ENCODE measurements at places on chromosomes 7 and 10. TPM values are rescaled to one million over a fixed set of nuclear protein-coding genes. Genes with fewer than 3 reads are reported as not detected.

DNA sequence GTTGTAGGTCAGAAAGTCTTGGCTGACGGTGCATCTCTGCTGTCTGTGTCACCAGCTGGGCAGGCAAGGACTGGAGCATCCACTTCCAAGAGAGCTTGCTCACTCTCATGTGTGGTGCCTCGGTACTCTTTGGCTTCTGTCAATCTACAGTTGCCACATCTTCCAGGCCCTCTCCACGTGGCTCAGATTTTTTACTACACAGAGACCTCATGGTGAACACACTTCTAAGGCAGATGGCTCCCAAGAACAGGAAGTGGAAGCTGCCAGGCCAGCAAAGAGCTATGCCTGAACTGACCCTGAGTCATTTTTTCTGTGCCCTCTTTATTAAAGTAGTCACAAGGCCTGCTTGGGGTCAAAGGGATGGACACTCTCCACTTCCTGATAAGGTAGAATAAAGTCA, 351.5 kb upstream of the AUTS2 start:
- DNase-seq, result no peak
- H3K4me3 ChIP-seq, result no peak overlapping the region
- H3K27me3 ChIP-seq, result no peaks in the 10 kb centered on the region
- H3K4me1 ChIP-seq, result peaks cover 8% of the 10 kb centered on the region
- no peak overlapping the region for H3K27ac ChIP-seq

- DNase-seq, result peak; percentile 53
- peaks cover 29% of the 10 kb centered on the region for H3K4me1 ChIP-seq
- no peaks in the 10 kb centered on the region for H3K36me3 ChIP-seq
- no peaks in the 10 kb centered on the region for H3K27me3 ChIP-seq
- peak overlapping the region; percentile 59 for H3K4me3 ChIP-seq
Measured at GRCh38 chr7:131109759-131110296, 217.8 kb upstream of the MKLN1 start.

DNA sequence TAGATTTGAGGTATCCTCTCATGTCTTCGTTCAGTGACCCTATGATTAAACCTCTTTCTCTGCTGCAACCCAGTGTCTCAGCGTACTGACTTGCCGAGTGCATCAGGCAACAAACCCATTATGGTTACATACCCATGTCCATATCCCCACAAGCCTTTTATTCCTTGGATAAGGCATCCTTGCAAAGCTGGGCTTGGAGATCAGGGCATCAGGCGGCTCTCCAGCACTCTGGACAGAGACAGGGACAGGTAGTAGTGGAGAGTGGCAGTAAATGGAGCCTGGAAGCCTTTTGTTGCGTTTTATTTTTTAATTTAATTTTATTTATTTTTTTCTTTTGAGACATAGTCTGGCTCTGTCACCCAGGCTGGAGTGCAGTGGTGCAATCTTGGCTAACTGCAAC, 32.0 kb upstream of the NPFFR1 start:
- no peaks in the 10 kb centered on the region for H3K4me1 ChIP-seq
- DNase-seq, result no peak
- H3K4me3 ChIP-seq, result no peak overlapping the region

FZD8 gene
- total RNA-seq, result 30.9 TPM

- peaks cover 1% of the 10 kb centered on the region for H3K36me3 ChIP-seq
- H3K27ac ChIP-seq, result peak overlapping the region; percentile 73
- DNase-seq, result peak; percentile 90
- no peak overlapping the region for H3K4me3 ChIP-seq
- peaks cover 7% of the 10 kb centered on the region for H3K4me1 ChIP-seq
Measured at GRCh38 chr10:32298075-32298812, 48.7 kb downstream of the EPC1 start.

DNA sequence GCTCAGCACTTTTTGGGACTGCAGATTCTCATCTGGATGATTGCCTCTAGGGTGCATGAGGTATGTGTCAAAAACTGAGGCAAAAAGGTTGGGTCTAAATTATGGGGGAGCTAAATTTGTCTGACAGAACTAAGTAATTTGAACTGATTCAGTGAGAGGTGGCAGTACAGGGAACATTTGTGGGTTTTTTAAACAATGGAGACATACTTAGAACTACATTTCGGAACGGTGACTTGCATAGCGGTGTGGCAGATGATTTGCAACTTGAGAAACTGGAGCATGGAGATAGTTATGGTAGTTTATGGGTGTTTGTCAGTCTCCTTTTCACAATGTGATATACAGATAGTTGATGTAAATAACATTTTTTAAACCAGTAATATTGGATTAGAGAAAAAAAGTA, 14.6 kb downstream of the TBC1D12 start:
- H3K4me1 ChIP-seq, result no peaks in the 10 kb centered on the region
- H3K36me3 ChIP-seq, result no peaks in the 10 kb centered on the region
- H3K27ac ChIP-seq, result no peak overlapping the region
- no peak overlapping the region for H3K4me3 ChIP-seq

GRCh38 chr7:137454246-137454724, 110.8 kb upstream of the PTN start:
- peak; percentile 26 for DNase-seq
- no peaks in the 10 kb centered on the region for H3K36me3 ChIP-seq
- no peaks in the 10 kb centered on the region for H3K27me3 ChIP-seq
- H3K27ac ChIP-seq, result peak overlapping the region; percentile 5

- H3K27me3 ChIP-seq, result no peaks in the 10 kb centered on the region
- peak; percentile 87 for DNase-seq
- no peaks in the 10 kb centered on the region for H3K36me3 ChIP-seq
- no peak overlapping the region for H3K4me3 ChIP-seq
- H3K4me1 ChIP-seq, result peaks cover 2% of the 10 kb centered on the region
Measured at GRCh38 chr7:17094963-17095574, 203.4 kb upstream of the AHR start.

- no peaks in the 10 kb centered on the region for H3K27me3 ChIP-seq
- peak; percentile 73 for DNase-seq
- peak overlapping the region; percentile 24 for H3K4me3 ChIP-seq
- H3K36me3 ChIP-seq, result no peaks in the 10 kb centered on the region
- no peak overlapping the region for H3K27ac ChIP-seq
Measured at GRCh38 chr10:91883549-91884444, 25.5 kb downstream of the FGFBP3 start.

NOC3L gene
- total RNA-seq, result 20.2 TPM

INA gene
- 26.9 TPM for total RNA-seq

- H3K27ac ChIP-seq, result no peak overlapping the region
- H3K4me3 ChIP-seq, result no peak overlapping the region
- H3K4me1 ChIP-seq, result no peaks in the 10 kb centered on the region
- no peaks in the 10 kb centered on the region for H3K36me3 ChIP-seq
Measured at GRCh38 chr7:32952876-32953275, 4.4 kb upstream of the FKBP9 start.

- peaks cover 38% of the 10 kb centered on the region for H3K27me3 ChIP-seq
- H3K36me3 ChIP-seq, result no peaks in the 10 kb centered on the region
- no peak overlapping the region for H3K4me3 ChIP-seq
- no peak overlapping the region for H3K27ac ChIP-seq
Measured at GRCh38 chr10:78384049-78384431, 350.4 kb downstream of the RPS24 start.

DNA sequence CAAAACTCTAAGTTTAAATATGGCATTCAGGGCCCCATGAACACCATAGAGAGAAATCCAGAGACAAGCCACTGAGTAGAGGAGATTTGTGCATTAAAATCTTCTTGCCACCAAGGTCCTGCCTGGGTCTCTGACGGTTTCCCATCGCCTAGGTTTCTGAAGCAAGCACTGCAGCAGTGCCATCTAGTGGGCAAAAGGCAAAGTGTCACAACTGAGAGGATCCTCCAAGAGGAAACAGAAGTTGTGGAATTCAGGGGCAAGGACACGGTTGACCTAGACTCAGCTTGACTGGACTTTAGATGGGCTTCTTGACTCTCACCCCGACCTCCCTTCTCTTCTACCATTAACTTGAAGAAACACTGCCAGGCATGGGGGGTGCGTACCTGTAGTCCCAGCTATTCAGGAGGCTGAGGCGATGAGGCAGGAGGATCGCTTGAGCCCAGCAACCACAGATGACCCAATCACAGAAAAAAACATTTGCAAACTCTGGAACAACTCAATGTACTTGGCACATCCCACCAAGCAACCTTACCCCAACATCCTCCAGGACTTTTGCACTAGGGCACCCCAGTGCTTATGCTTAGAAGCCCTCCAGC, 604.1 kb downstream of the GALNT17 start:
- H3K4me1 ChIP-seq, result no peaks in the 10 kb centered on the region
- peak; percentile 22 for DNase-seq
- no peaks in the 10 kb centered on the region for H3K36me3 ChIP-seq
- H3K27ac ChIP-seq, result no peak overlapping the region
- peaks cover 2% of the 10 kb centered on the region for H3K27me3 ChIP-seq
- no peak overlapping the region for H3K4me3 ChIP-seq

- H3K27ac ChIP-seq, result peak overlapping the region; percentile 61
- peak; percentile 45 for DNase-seq
- peaks cover 19% of the 10 kb centered on the region for H3K4me1 ChIP-seq
Measured at GRCh38 chr10:96833220-96834001, 1.3 kb downstream of the LCOR start.

- DNase-seq, result peak; percentile 33
- H3K36me3 ChIP-seq, result peaks cover 30% of the 10 kb centered on the region
- H3K4me3 ChIP-seq, result no peak overlapping the region
- H3K4me1 ChIP-seq, result peaks cover 28% of the 10 kb centered on the region
Measured at GRCh38 chr10:103445767-103446567, 6.2 kb downstream of the CALHM2 start.

RNF148 gene
- total RNA-seq, result 0.50 TPM

- H3K4me3 ChIP-seq, result no peak overlapping the region
- H3K36me3 ChIP-seq, result no peaks in the 10 kb centered on the region
- H3K27me3 ChIP-seq, result no peaks in the 10 kb centered on the region
- H3K27ac ChIP-seq, result peak overlapping the region; percentile 95
Measured at GRCh38 chr10:119252051-119252465, 44.7 kb downstream of the GRK5 start.

DNA sequence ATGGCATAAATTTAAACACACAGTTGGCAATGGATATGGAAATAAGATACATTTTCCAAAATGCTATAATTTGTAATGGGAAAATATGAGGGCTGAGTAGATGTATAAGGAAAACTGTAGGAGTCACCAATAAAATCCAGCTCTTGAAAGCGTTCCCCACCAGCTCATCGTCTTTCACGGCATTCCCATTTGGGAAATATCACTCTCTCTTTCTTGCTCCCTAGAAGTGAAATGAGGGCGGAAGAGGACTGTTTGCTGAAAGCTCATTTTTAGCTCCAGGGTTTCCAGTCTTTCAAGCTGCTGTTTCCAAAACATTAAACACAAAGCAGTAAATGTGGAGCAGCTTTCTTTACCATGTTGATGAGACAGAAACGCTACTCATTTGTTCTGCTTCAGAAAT, 104.6 kb upstream of the SFMBT2 start:
- H3K36me3 ChIP-seq, result no peaks in the 10 kb centered on the region
- H3K4me3 ChIP-seq, result no peak overlapping the region
- no peak for DNase-seq

DNA sequence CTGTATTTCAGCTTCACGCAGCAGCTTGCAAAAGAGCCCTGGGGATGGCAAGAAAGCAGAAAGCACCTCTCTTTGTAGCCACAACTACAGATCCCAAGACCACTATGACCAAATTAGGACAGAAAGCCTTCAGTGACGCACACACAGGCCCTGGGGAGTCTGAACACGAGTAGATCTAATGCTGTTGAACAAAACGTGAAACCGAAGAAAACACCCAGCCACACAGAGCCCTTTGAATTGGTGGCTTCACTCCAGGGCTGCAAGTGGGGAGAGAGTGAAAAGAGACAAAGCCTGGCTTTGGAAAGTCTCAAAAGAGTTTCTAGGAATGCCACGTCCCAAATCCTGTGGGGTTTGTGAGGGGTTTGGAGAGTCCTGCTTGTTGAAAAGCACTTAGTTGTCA, 28.4 kb downstream of the PLXNA4 start:
- H3K27me3 ChIP-seq, result no peaks in the 10 kb centered on the region
- DNase-seq, result peak; percentile 22
- peak overlapping the region; percentile 50 for H3K27ac ChIP-seq
- peaks cover 23% of the 10 kb centered on the region for H3K4me1 ChIP-seq

- H3K36me3 ChIP-seq, result no peaks in the 10 kb centered on the region
- H3K27ac ChIP-seq, result peak overlapping the region; percentile 19
- peak; percentile 67 for DNase-seq
- H3K4me3 ChIP-seq, result peak overlapping the region; percentile 72
Measured at GRCh38 chr10:97332591-97333350, 1.8 kb downstream of the FRAT2 start.

DNA sequence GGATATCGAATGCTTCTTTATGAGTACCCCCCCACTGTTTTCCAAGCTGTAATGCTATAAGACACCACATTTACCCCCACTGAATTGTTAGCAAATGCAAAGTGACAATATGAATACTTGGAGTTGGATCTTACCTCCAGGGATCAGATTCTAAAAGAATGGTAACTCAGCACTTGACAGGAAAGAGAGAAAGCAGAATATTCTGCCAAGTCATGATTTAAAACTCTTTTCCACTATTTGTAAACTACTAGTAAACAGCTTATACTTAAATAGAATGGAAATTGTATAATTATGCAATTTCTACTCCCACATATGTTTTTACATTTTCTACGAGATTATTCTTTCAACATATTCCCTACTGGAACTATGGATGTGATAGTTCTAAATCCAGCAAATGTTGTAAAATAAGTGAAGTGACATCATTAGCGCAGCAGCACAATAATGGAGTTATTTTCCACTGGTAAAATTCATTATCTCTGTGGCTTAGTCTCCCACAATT, 56.0 kb upstream of the TFEC start:
- DNase-seq, result no peak
- H3K27me3 ChIP-seq, result no peaks in the 10 kb centered on the region
- no peak overlapping the region for H3K27ac ChIP-seq

ANKRD7 gene
- total RNA-seq, result 0.41 TPM

DNA sequence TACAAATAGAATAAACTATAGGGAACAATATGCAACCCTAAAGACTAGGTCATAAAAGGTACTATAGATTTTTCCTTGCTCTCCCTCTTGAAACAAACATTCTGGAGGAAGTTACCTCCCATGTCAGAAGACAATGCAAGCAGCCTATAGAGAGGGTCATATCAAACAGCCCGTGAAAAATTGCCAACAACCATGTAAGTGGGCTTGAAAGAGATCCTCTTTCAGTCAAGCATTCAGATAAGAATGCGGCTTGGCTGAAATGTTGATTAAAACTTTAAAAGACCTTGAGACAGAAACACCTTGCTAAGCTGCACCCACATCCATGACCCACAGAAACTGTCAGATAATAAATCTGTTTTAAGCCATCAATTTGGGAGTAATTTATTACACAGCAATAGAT, 526.6 kb upstream of the GHITM start:
- no peaks in the 10 kb centered on the region for H3K27me3 ChIP-seq
- H3K4me3 ChIP-seq, result no peak overlapping the region
- peaks cover 34% of the 10 kb centered on the region for H3K4me1 ChIP-seq
- peak; percentile 50 for DNase-seq
- peak overlapping the region; percentile 95 for H3K27ac ChIP-seq

- H3K27me3 ChIP-seq, result no peaks in the 10 kb centered on the region
- no peak for DNase-seq
- no peak overlapping the region for H3K27ac ChIP-seq
- H3K4me1 ChIP-seq, result peaks cover 4% of the 10 kb centered on the region
Measured at GRCh38 chr7:27068259-27068658, 27.5 kb downstream of the HOXA1 start.

GRCh38 chr7:95011995-95012394, 104.6 kb downstream of the PPP1R9A start:
- no peaks in the 10 kb centered on the region for H3K27me3 ChIP-seq
- H3K36me3 ChIP-seq, result no peaks in the 10 kb centered on the region
- peak; percentile 74 for DNase-seq
- peaks cover 14% of the 10 kb centered on the region for H3K4me1 ChIP-seq
- no peak overlapping the region for H3K4me3 ChIP-seq
- peak overlapping the region; percentile 68 for H3K27ac ChIP-seq

GRCh38 chr10:79129361-79129997, 60.7 kb downstream of the ZMIZ1 start:
- no peak overlapping the region for H3K4me3 ChIP-seq
- peak overlapping the region; percentile 57 for H3K27ac ChIP-seq
- H3K4me1 ChIP-seq, result peaks cover 61% of the 10 kb centered on the region
- DNase-seq, result peak; percentile 62
- no peaks in the 10 kb centered on the region for H3K27me3 ChIP-seq

All from astrocyte (in vitro differentiated cells and primary cell).